ENCODE measurements at places on chromosomes 5 and 9.

DNA sequence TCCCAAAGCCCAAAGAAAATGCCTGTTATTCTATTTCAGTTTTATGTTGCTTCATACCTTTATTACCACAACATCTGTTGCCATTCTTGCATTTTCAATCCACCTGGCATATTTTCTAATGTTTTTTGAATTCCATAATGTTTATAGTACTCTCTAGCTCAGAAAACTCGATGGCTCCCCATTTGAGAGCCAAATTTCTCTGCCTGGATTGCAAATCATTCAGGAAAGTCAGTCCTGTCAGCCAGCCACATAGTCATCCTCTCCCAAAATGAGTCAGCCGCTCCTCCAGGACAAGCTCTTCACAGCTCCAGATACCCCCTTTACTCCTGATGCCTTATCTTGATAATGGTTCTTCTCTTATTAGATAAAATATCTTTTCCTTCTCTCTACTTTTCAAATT lies 78.2 kb upstream of the ADCY2 start:
- no peak for DNase-seq

GRCh38 chr9:37996819-37997217 lies 72.2 kb downstream of the SHB start:
- DNase-seq, result no peak

GRCh38 chr9:111904891-111905291 lies 8.3 kb downstream of the UGCG start:
- DNase-seq, result no peak

- DNase-seq, result no peak
These were observed 75.8 kb upstream of the SARDH start for GRCh38 chr9:133813749-133814585.

DNA sequence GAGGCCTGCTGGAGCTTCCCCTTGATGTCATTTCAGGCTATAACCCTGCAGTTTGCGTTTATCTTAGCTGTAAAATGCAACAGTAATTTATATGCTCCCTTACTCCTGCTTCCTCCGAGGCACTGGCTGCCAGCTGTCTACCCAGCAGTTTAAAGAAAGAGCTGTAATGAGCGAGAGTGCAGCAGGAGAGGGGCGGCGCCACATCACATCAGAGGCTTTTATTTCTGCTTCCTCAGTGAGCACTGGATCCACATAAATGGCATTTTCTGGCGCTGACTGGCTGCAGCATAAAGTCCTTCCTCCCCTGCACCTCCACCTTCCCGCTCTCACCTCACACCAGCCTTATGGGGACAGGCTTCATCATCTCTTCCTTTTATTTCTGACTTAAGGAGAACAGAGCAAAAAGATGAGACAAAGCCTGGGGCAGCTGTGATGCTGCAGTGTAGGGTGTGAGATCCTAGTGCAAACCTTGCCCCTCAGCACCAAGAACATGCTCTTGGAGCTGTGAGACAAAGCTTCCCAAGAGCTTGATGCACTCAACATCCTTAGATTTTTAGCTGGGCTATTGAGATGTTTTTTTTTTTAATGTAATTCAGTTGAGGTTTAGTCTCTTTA lies 829.6 kb upstream of the ZNF608 start:
- no peak for DNase-seq

- no peak for DNase-seq
These were observed 48.7 kb upstream of the FSD1L start for GRCh38 chr9:105399117-105399516.

- no peak for DNase-seq
These were observed 50.5 kb downstream of the PRRT1B start for GRCh38 chr9:131595696-131596429.

- no peak for DNase-seq
These were observed 75.1 kb upstream of the RANBP6 start for GRCh38 chr9:6090277-6091210.

GRCh38 chr9:137067860-137068538 lies 2.4 kb downstream of the SAPCD2 start:
- DNase-seq, result peak; percentile 84

- no peak for DNase-seq
These were observed 386.8 kb upstream of the PTPRD start for GRCh38 chr9:10999646-11000045.

DNA sequence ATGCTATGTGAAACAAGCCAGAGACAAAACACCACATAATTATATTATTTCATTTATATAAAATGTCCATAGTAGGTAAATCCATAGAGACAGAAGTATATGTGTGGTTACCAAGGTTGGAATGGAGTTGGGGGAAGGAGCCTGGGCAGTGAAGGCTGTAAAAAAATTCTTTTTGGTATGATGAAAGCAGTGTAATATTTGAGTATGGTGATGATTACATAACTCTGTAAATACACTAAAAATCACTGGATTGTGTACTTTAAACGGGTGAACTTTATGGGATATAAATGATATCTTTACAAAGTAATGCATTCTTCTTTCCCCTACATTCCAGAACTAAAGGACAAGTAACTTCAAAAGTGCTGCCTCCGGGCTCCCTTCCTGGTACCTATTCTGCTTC lies 155.8 kb downstream of the SH3GL2 start:
- DNase-seq, result no peak

DNA sequence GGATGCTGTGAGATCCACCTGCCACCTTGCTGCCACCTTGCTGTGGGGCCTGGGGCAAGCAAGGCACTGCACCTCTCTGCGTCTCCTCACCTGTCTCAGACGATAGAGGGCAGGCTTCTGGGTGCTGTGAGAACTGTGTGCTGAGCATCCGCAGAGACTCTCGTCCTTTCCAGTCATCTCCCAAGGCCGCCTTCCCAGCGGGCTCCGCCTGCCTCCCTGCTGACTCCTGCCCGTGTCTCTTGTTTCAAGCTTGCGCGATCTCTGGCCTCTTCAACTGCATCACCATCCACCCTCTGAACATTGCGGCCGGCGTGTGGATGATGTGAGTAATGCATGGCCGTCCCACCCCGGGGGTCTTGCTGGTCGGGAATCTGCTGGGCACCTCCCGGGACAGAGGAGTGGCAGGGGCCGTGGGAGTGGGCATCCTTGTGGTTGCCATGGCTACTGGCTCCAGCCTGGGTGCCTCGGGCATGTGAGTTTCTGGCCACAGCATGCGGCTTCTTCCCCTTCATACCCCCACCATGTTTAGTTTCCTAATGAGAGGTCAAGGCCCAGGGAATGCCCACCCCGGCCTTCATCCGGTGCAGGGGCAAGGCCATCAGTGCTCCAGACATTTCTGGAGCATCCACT lies 3.6 kb downstream of the CACFD1 start:
- DNase-seq, result no peak

- DNase-seq, result no peak
These were observed 655 bp downstream of the GRIN1 start for GRCh38 chr9:137139468-137140150.

DNA sequence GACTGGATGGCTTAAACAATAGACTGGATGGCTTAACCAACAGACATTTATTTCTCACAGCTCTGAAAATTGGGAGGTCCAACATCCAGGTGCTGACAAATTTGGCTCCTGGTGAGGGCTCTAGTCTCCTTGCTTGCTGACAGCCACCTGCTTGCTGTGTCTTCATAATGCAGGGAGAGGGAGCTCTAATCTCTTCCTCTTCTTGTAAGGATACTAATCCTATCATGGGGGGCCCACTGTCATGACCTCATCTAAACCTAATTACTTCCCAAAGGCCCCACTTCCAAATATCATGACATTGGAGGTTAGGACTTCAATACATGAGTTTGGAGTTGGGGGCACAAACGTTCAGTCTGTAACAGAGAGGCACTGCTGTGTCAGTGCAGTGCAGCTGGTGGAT lies 26.4 kb downstream of the FOXD1 start:
- no peak for DNase-seq

- DNase-seq, result no peak
These were observed 162.8 kb downstream of the SREK1 start for GRCh38 chr5:66306844-66307315.

DNA sequence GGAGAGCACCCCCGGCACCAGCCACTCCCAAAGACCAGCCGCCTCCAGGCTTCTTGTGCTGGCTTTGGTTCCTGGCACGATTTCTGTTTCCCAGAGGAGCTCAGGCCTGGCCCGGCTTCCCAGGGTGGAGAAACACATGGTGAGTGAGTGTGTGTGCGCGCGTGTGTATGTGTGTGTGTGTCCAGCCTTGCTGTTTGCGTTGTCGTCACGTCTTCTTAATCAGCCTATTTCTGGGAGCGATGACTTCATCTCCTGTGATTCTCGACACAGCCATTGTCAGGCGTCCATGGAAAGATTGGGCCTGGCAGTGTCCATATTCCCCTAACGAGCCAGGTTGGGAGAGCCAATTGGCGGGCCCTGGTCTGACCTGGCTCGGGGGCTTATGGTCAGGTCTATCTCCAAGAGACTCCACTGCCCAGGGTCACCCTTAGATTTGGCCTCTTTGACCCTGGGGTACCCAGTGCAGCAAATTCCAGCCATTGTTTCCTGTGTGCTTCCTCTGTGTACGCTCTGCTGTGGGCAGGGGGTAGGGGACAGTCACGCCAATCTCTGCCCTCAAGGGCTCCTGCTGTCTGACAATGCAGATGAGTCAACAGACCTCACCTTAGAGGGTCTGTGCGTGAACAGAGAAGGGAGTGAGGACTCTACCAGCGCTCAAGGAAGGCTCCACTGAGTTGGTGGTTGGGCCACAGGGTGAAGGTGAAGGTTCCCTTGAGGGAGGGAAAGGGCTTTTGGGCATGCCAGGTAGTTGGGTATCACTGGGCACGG lies 73.8 kb downstream of the DAB2IP start:
- no peak for DNase-seq

DNA sequence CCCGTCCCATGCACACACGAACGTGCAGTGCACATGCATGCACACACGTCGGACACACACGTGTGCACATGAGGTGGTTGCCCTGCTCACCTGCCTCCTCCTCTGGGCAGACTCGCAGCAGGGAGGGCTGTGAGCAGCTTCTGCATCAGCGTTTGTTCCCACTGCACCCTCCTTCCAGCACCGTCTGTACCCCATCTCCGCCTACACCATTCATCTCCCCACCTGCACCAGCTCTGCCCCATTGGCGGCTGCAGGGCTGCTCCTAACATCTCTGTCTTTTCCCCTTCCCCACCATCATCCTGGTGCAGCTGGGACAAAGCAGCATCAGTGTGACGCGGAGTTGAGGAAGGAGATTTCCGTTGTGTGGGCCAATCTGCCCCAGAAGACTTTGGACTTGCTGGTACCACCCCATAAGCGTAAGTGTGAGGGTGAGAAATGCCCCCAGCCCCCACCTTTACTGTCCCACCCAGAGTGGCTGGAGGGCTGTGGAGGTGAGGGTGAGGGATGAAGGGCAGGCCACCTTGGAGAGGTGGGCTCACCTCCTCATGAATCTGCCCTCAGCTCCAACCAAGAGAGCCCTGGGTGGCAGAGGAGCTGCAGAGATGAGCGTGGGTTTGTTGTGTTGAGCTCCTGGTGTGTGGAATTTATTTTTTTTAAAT lies 234.6 kb downstream of the CACNA1B start:
- no peak for DNase-seq

DNA sequence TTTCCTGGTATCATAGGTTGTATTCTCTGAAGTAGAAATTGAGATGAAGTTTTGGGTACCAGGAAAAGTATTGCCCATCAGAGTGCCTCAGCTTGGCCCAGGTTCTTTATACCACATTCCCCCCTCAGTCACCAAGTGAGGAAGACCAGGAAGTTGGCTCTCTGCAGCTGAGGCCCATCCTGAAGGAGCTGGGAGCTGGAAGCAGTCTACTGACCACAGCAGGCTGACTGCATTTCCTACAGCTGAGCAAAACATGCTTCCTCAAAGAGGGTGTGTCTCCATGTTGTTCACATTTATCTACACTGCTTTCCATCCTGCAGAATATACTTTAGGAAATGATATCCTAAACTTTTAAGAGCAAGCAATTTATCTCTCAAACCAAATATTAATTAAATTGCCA lies 654.6 kb downstream of the ELAVL2 start:
- no peak for DNase-seq

- no peak for DNase-seq
These were observed 227.7 kb downstream of the RFK start for GRCh38 chr9:76166526-76166925.

DNA sequence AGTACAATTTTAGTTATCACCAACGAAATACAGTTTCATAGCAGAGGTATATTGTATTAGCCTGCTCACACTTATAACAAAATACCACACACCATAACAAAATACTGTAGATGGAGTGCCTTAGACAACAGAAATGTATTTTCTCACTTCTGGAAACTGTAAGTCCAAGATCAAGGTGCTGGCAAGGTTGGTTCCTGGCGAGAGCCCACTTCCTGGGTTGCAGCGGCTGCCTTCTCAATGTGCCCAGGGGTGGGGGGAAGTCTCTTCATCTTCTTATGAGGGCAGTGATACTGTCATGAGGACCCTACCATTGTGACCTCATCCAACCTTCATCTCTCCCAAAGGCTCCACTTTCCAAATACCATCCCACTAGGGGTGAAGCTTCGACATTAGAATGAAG lies 30.5 kb upstream of the GADD45G start:
- no peak for DNase-seq

GRCh38 chr5:82909771-82910170 lies 167.4 kb downstream of the TMEM167A start:
- DNase-seq, result no peak

GRCh38 chr9:115517335-115518075 lies 399.5 kb upstream of the TNC start:
- DNase-seq, result no peak

GRCh38 chr5:136084698-136085097 lies 47.9 kb upstream of the SMAD5 start:
- no peak for DNase-seq

DNA sequence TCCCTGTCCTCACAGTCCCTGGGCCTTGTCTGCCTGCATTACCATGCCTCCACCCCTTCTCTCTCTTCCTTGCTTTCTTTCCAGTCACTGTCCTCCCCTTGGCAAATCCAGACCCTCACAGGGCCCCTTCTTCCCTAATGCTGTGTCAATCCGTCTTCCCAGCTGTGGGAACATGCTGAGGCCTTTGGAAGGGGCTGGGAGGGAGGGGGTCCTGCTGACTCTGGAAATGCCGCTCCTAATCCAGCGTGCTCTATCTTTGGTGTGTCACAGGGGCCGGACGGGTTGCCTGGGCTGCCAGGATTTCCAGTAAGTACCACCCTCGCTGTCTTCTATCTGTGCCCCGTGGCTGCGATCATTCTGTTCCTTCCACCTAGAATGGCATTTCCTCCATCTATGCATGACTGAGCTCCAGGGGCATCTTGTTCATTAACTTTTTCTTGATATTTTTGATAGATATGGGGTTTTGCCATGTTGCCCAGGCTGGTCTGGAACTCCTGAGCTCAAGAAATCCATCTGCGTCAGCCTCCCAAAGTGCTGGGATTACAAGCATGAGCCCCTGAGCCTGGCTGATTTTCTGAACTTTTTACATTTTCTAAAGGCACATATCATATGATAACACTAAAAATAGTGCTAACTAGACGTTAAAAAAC lies 64.5 kb upstream of the TGFBR1 start:
- no peak for DNase-seq

Data from stimulated activated CD4-positive, alpha-beta T cell treated with anti-CD3 and anti-CD28 coated beads, Interleukin-2, amount 100 ng/mL, for 48 hours (primary cell).